GM23338 (cell line): ENCODE measurements at places on chromosomes 12 and 14. TPM values are rescaled to one million over a fixed set of nuclear protein-coding genes. Genes with fewer than 3 reads are reported as not detected.

Gene PMEL
- 81.6 and 108 TPM in 2 replicates for total RNA-seq

Gene ITPK1
- 88.1 and 101 TPM in 2 replicates for total RNA-seq

Gene KCNC2
- total RNA-seq, result 0.10 TPM in 1 of 2 replicates, not detected in the other

Gene AICDA
- not detected in 2 replicates for total RNA-seq

Gene TAS2R20
- 3.9 and 6.0 TPM in 2 replicates for total RNA-seq

Gene SCNN1A
- 125 and 134 TPM in 2 replicates for total RNA-seq

Gene PTGR2
- total RNA-seq, result 9.5 and 20.0 TPM in 2 replicates

Gene KCNA5
- total RNA-seq, result 0.31 and 0.62 TPM in 2 replicates

Gene GLT1D1
- total RNA-seq, result 4.4 and 5.9 TPM in 2 replicates

Gene TAS2R13
- total RNA-seq, result 3.6 and 6.1 TPM in 2 replicates

Gene TPH2
- total RNA-seq, result 1.0 and 1.4 TPM in 2 replicates

Gene KCNH3
- total RNA-seq, result 0.12 and 0.52 TPM in 2 replicates

Gene SLC15A4
- 27.1 and 30.3 TPM in 2 replicates for total RNA-seq

Gene GPR135
- total RNA-seq, result 0.93 and 2.2 TPM in 2 replicates

Gene TAS2R43
- 2.6 and 2.7 TPM in 2 replicates for total RNA-seq
